Left lung (tissue), 14 donors: ENCODE measurements at places on chromosomes 16 and 17. TPM values are rescaled to one million over a fixed set of nuclear protein-coding genes. Genes with fewer than 3 reads are reported as not detected.

GRCh38 chr16:50153596-50154419 is 702 bp downstream of the TENT4B start:
- no peaks in the 10 kb centered on the region for H3K27me3 ChIP-seq
- H3K4me1 ChIP-seq: peaks cover 40% of the 10 kb centered on the region
- H3K4me3 ChIP-seq: peak overlapping the region; percentile 80
- no peaks in the 10 kb centered on the region for H3K36me3 ChIP-seq
- peak; percentile 49 for DNase-seq

Gene SMTNL2
- 23.9 TPM for polyA plus RNA-seq

GRCh38 chr17:74223901-74224300 is 10.5 kb downstream of the TTYH2 start:
- H3K4me3 ChIP-seq: no peak overlapping the region
- H3K36me3 ChIP-seq: no peaks in the 10 kb centered on the region
- no peak for DNase-seq
- H3K27ac ChIP-seq: no peak overlapping the region
- no peaks in the 10 kb centered on the region for H3K4me1 ChIP-seq

GRCh38 chr17:38329808-38330730 is 13.7 kb downstream of the GPR179 start:
- H3K36me3 ChIP-seq: no peaks in the 10 kb centered on the region
- no peaks in the 10 kb centered on the region for H3K27me3 ChIP-seq
- no peak overlapping the region for H3K4me3 ChIP-seq
- no peak overlapping the region for H3K27ac ChIP-seq

DNA sequence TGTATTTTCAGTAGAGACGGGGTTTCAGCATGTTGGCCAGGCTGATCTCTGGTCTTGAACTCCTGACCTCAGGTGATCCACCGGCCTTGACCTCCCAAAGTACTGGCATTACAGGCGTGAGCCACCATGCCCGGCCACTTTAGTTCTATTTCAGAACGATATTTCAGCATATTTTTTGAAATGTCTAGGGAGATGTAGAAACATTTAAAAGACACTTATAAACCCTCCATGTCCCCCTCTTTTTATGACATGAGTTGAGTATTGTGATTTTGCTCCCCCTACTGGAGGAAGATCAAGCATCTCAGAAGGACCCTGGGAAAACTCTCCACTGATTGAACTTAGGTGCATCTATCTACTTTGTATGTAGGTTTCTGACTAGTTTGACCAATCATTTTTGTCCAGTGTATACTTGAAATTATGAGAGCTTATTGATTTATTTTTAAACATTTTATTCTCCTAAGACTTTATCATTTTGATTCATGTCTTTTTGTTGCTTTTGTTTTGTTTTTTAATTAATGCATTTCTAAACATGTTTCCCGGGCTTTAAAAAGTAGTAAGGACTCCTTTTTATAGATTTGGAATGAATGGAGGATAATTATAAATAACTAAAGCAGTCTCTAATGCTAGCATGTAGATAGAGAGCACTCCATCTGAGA is 105.1 kb downstream of the CHD9 start:
- H3K27me3 ChIP-seq: no peaks in the 10 kb centered on the region
- H3K4me3 ChIP-seq: no peak overlapping the region
- H3K27ac ChIP-seq: no peak overlapping the region
- H3K4me1 ChIP-seq: peaks cover 7% of the 10 kb centered on the region
- H3K36me3 ChIP-seq: peaks cover 6% of the 10 kb centered on the region

DNA sequence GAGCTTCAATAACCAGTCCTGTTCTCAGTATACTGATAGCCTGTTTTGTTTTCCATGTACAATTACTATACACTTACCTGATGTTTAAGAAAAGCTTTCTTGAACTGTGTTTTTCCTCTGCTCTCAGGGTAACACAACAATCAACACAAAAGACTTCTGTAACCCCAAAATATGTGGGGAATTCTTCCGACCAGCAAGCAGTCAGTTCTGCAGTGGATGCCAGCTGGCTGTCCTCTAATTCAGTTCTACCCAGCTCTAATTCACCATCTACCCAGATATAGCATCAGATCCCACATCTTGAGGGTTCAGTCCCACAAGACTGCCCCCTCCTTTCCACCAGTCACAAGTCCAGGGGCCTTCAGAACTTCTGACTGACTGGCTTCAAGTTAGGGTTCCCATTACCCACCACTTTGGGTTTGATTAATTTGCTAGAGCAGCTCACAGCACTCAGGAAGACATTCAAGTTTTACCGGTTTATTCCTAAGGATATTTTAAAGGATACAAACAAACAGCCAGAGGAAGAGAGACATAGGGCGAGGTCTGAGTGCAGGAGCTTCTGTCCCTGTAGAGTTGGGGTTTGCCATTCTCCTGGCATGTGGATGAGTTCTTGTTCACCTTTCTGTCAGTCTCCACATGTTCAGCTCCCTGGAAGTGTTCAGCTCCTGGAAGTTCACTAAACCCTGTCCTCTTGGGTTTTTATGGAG is 178.2 kb downstream of the CHD9 start:
- no peak for DNase-seq
- H3K27ac ChIP-seq: no peak overlapping the region
- no peak overlapping the region for H3K4me3 ChIP-seq
- H3K4me1 ChIP-seq: no peaks in the 10 kb centered on the region
- H3K27me3 ChIP-seq: no peaks in the 10 kb centered on the region

Gene MVP
- polyA plus RNA-seq: 22.0 TPM

Gene GAN
- polyA plus RNA-seq: 3.4 TPM

GRCh38 chr17:153851-154250 is 16.5 kb downstream of the SCGB1C2 start:
- no peak overlapping the region for H3K27ac ChIP-seq
- H3K27me3 ChIP-seq: no peaks in the 10 kb centered on the region
- no peak for DNase-seq
- no peak overlapping the region for H3K4me3 ChIP-seq

Gene CCL3
- polyA plus RNA-seq: 9.9 TPM

Gene TSPOAP1
- polyA plus RNA-seq: 48.1 TPM

DNA sequence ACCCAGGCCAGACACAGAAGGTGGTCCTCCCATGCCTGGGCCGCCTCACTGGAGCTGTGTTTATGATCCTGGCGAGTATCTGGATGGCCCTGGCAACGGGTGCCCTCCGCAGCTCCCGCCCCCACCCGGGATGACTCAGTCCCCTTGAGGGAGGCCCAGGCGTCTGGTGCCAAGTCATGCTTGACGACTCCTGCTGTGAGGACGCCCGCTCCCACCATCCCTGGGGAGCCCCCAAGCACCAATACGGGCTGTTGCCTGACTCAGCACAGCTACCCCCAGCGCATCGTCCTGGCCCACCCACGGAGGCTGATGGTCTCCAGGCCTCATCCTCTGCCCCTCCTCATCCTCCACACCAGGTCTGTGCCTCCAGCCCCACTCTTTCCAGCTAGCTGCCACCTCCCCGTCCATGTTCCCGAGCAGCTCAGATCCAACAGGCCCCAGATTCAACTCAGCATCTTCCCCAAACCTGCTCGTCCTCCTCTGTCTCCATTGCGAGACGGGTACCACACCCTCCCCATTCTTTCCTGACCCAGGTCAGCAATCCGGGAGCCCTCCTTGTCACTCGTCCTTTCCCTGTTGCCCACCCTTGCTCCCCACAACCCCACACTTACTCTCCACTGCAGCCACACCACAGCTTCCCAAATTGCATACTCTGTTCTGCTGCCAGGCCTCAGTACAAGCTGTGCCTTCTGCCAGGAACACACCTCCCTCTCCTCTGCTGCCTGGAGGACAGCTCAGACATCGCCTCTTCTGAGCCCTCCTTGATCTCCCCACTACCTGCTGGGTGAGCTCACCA is 2.6 kb downstream of the CAMKK1 start:
- no peaks in the 10 kb centered on the region for H3K27me3 ChIP-seq
- H3K36me3 ChIP-seq: peaks cover 3% of the 10 kb centered on the region
- peaks cover 27% of the 10 kb centered on the region for H3K4me1 ChIP-seq
- DNase-seq: peak; percentile 71

DNA sequence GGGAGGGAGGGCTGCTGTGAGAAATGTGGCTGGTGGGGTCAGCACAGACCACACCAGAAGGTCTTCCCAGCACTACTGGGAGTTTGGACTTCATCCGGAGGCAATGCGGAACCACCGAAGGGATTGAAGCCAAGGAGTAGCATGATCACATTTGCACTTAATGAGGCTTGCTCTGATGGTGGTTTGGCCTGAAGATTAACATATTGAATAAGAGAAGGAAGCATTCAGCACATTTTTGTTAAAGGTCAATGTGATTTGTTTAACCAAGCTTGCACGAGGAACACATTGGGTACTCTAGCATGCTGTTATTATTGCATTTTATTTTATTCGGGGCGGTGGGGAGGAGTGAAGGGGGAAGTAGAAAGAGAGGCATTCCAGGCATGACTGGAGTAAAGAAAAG is 378.6 kb downstream of the UTP18 start:
- H3K36me3 ChIP-seq: no peaks in the 10 kb centered on the region
- no peaks in the 10 kb centered on the region for H3K4me1 ChIP-seq
- peaks cover 6% of the 10 kb centered on the region for H3K27me3 ChIP-seq
- no peak overlapping the region for H3K4me3 ChIP-seq
- DNase-seq: peak; percentile 38

Gene DRC7
- 1.1 TPM for polyA plus RNA-seq

DNA sequence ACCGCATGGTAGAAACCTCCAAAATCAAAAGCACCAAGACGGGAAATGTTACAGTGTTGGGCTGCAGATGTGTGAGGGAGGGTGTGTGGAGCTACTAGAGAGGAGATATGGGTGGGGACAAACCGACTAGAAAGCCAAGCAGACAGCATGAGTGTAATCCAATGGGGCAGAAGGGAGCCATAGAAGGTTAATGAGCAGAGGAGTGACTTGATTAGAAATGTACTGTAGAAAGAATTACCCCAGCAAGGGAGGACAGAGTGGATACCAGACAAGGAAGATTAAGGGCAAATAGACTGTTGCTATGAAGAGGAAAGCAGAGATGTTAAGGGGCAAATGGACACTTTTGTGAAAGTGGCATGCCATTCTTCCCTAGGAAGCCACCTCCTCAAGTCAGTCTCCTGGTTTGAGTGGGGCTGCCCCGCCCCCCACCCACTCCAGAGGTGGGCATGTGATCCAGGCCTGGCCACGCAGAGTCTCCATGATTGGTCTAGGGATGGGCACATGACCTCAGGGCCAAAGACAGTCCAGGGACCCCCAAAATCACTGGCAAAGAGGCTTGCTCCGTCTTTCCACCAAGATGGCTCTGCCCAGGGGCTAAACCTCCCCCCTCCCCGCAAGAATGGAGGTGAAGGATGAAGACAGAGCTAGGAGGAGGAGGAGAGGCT is 4.3 kb downstream of the COTL1 start:
- no peaks in the 10 kb centered on the region for H3K27me3 ChIP-seq
- H3K27ac ChIP-seq: no peak overlapping the region
- DNase-seq: no peak

DNA sequence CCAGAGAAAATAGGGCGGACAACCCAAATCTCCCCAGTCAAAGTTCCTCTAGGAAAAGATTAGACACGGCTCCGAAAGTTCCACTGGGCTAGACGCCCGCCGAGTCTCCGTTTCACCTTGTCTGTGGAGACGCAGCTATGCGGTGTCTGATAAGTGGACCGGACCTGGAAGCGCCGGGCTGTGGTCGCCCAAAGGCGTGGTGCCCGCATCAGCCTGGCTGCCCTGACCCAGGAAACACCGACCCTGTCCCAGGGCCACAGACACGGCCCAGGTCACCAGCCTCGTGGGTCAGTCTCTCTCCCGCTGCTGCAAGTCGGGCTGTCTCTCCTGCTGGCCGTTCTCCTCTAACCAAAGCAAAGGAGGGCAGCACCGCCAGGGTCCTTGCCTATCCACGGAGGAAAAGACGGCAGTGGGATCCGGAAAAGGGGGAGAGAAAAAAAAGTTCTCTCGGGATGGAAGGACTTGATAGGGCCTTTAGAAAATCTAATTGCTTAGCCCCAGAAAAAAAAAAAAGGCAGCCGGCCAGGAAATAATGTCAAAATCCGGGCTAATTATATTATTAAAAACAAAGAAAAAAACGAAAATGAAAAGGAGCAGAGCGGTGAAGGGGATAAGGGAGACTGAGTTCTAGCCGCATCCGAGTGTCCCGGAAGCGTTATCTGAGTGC is 13.9 kb upstream of the FOXF1 start:
- peaks cover 100% of the 10 kb centered on the region for H3K27me3 ChIP-seq
- no peaks in the 10 kb centered on the region for H3K36me3 ChIP-seq
- no peak for DNase-seq
- H3K4me3 ChIP-seq: no peak overlapping the region

GRCh38 chr17:58398574-58399266 is 18.6 kb downstream of the RNF43 start:
- DNase-seq: no peak
- no peak overlapping the region for H3K4me3 ChIP-seq
- no peaks in the 10 kb centered on the region for H3K27me3 ChIP-seq
- no peaks in the 10 kb centered on the region for H3K4me1 ChIP-seq
- H3K36me3 ChIP-seq: no peaks in the 10 kb centered on the region
- H3K27ac ChIP-seq: no peak overlapping the region

DNA sequence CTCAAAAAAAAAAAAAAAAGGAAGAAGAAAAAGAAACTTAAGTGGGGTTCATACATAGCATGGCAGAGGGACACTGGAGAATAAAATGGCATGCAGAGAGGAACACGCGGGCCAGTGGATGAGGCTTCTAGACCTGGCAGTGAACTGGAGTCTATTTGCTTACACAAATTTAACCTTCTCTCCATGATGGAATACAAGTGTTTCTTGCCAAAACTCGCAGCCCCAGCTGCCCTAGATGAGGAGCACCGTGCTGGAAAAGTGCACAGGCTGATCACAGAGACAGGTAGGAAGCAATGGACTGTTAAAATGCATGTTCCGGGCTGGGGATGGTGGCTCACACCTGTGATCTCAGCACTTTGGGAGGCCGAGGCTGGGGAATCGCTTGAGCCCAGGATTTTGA is 9.3 kb downstream of the SSTR2 start:
- H3K4me1 ChIP-seq: no peaks in the 10 kb centered on the region
- H3K27ac ChIP-seq: no peak overlapping the region
- H3K27me3 ChIP-seq: peaks cover 11% of the 10 kb centered on the region
- no peak overlapping the region for H3K4me3 ChIP-seq
- no peak for DNase-seq

Gene OR3A3
- not detected for polyA plus RNA-seq

Gene C17orf78
- polyA plus RNA-seq: 0.43 TPM

GRCh38 chr16:73480381-73480780 is 432.5 kb upstream of the ZFHX3 start:
- H3K4me3 ChIP-seq: no peak overlapping the region
- H3K4me1 ChIP-seq: no peaks in the 10 kb centered on the region
- DNase-seq: no peak
- peaks cover 28% of the 10 kb centered on the region for H3K27me3 ChIP-seq
- H3K36me3 ChIP-seq: no peaks in the 10 kb centered on the region

GRCh38 chr17:74339537-74340195 is 13.6 kb downstream of the KIF19 start:
- H3K27ac ChIP-seq: no peak overlapping the region
- peaks cover 70% of the 10 kb centered on the region for H3K27me3 ChIP-seq
- H3K4me3 ChIP-seq: no peak overlapping the region
- no peaks in the 10 kb centered on the region for H3K36me3 ChIP-seq
- no peaks in the 10 kb centered on the region for H3K4me1 ChIP-seq
- no peak for DNase-seq

DNA sequence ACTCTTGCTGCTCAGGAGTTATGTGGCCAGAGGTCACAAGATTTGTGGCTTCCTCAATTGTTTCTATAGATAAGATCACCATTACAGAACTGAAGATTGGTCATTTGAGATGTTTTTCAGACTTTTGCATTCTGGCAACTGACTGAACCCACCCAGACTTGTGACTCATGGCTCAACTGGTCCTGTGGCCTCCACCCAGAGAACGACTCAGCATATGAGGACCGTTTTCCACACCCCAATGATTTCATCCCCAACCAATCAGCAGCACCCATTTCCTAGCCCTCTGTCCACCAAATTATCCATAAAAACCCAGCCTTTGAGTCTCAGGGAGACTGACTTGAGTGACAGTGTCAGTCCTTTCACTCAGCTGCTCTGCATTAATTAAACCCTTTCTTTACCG is 143.2 kb upstream of the ASIC2 start:
- H3K4me3 ChIP-seq: no peak overlapping the region
- no peak for DNase-seq
- peak overlapping the region; percentile 49 for H3K27ac ChIP-seq

Gene KCNAB3
- 11.5 TPM for polyA plus RNA-seq
